HFFc6 (cell line): ENCODE measurements at places on chromosomes 16 and 17. TPM values are rescaled to one million over a fixed set of nuclear protein-coding genes. Genes with fewer than 3 reads are reported as not detected.

TPPP3 gene
- total RNA-seq, result not detected in 2 replicates

GRCh38 chr16:729768-730665 lies 3.1 kb downstream of the HAGHL start:
- no peak for DNase-seq

- DNase-seq, result no peak
These were observed 178.2 kb upstream of the RPH3AL start for GRCh38 chr17:530851-531250.

DNA sequence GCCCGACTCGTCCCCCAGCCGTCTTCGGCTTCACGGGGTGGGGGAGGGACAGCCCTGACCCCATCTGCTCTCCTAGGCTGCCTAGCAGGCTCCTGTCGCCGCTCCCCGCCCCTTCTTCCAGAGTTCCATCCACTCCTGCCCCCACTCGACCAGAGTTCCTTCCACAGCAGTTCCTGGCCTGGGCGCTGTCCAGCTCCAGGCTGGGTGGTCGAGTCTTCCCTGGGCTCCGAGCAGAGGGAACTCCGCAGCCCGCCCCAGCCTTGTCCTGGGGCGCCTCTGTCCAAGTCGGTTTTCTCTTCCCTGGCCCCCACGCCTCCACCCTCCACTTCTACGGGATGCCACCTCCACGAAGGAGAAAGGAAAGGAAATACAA lies 1.4 kb downstream of the PYY start:
- DNase-seq, result no peak

DNA sequence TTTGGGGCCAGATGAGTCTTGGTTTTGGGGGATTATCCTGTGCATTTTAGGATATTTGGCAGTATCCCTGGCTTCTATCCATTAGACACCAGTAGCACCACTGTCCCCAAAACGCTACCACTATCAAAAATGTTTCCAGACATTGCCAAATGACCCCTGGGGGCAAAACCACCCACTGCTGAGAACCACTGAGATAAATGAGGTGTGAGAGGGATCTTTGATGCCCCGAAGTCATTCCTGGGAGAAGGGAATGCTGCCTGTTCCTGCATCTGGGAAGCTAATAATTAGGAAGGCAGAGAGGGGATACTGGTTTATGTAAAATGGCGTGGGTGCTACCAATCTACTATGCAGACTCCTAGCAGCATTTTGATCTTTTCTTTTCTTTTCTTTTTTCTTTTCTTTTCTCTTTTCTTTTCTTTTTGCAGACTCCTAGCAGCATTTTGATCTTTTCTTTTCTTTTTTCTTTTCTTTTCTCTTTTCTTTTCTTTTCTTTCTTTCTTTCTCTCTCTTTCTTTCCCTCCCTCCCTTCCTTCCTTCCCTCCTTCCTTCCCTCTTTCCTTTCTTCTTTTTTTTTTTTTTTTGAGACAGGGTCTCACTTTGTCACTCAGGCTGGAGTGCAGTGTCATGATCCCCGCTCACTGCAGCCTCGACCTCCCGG lies 8.8 kb upstream of the MT3 start:
- no peak for DNase-seq

DNA sequence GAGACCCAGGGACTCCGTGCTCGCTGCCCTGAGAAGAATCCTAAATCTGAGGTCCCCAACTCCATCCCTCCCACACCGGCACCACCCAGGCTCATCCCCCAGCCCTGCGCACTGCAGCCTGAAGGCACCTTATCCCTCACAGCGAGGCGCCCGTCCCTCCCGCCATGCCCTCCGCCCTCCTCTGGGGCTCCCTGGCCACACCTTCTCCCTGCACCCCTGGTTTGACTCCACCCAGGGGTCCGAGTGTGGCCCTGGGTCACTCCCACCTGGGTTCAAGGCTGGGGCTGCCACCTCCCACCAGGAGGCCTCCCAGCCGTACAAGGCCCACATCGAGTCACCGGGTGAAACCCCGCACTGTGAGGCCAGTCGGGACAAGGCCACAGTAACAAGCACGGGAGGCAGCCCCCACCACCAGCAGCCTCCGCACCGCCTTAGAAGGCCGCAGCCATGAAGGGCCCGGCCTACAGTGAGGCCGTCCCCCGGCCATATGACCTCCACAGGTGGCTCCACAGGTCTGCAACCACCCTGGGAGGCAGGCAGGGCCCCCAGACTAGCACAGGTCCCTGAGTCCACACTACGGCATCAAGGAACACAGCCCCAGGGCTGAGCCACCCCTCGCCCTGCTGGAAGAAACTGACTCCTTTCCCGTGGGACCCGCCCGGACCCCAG lies 8.3 kb downstream of the HAGH start:
- DNase-seq, result no peak

TOP2A gene
- 70.1 to 152 TPM (median 109 TPM) in 3 replicates for total RNA-seq

FASN gene
- 110 and 134 TPM in 2 replicates for total RNA-seq

DNA sequence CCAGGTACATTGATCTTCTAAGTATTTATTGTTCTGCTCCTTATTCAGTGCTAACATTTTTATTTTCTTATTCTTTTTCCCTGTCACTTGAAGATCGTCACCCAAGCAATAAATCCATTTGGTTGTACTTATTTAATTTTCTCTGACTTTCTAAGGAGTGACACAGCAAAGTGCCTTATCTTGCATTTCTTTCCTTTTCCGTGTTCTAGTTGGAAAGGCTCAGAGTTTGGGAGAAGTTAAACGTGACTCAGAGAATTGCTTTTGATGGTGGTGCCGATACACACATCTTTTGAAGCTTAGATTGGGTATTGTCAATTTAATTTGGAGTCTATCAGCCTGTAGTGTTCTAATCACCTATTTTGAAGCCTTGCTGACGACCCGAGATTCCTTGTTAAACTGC lies 72.0 kb downstream of the PITPNC1 start:
- DNase-seq, result no peak

HSD17B2 gene
- total RNA-seq, result 2.6 to 4.7 TPM in 2 of 3 replicates, not detected in the other

GRCh38 chr16:48426244-48427141 lies 41.3 kb upstream of the SIAH1 start:
- DNase-seq, result no peak

DNA sequence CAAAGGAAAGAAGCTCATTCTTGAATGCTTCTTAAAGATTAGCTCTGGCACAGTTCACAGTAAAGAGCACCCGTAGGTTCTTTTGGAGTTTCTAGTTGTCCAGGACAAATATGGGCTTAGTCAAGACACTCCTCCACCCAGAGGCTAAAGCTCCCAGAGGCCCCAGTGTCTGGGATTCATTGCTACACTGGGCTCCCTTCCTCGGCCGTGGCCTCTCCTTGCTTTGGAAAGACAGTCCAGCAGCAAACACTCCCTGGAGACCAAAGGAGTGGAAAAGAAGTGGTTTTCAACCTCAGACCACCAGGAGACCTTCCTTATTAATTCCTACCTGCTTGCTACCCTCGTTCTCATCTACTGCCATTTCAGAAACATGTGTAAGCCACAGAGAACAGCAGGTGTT lies 17.1 kb downstream of the PHB1 start:
- no peak for DNase-seq

DNA sequence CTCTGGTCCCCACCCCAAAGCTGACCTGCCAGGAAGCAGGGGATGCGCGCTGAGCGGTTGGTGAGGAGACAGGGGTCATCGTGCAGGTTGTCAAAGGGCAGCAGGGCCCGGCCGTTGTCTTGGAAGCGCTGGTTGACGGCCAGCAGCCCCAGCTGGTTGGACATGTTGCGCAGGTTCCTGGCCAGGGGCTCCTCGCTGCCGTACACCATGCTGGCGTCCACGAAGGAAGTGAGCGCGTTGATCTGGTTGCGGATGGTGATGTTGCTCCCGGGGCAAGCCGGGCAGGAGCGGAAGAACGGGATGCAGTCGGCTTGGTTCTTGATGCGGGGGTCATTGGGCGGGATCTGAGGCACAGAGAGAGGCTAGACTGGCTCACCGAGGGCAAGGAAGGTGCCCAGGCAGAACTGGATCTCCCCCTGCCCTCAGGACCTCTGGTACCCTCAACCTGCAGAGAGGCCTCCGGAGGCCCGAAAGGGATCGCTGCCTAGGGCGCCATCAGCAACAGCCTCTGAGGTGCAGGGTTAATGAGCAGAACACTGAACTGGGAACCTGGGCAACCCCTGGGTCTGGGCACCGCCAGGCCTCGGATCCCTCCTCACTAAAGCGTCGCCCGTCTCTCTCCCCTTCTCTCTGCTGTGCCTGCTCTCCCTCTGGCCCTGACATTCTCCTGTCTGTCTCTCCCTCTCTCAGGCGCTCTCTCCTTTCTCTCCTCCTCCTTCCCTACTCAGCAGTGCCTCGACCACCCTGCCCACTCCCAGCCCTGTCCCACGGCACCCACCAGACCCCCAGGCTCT lies 2.7 kb downstream of the MPO start:
- no peak for DNase-seq

DNA sequence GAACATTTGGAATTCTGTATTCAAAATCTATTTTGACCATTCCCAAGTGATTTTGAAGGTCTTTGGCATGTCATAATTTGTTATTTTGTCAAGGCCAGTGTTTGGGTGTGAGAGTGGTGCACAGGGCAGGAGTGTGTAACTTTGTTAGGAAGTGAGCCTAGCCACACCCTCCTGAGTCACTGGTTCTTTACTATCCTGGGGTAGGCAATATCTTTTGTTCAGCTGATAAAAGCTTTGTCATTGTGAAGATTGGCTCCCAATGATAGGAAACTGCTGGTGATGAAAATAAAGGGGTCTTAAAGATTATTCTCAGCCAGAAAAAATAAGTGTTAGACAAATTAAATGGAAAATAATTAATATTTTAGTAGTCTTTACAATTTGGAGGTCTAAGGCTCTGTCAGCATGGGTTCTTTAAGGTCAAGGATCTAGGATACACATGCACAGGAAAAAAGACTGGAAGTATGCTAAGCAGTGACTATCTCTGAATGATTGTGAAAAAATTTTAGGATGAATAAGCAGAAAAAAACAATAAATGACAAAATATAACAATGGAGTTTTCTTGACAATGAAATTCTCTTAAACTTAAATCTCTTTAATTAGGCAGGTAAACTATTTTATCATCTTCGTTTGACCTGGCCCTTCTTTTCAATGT lies 5.1 kb downstream of the UBN1 start:
- DNase-seq, result no peak

DNA sequence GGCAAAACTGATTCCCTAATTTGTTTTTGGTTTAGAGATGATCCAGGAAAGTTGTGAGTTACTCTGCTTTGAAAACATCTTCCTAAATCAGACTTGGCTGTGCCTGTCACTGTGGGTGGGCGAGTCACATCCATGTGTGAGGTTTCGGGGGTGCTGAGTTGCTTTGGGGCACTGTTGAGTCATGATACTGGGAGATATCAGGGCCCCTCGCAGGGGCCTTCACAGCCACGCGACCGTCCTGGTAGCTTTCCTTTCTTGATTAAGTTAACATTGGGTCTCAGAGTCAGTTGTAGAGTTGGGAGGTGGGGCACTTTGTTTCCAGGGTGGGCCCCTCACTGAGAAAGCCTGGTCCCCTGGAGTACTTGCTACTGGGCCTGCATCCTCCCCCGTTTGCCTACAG lies 58.3 kb upstream of the LGALS9 start:
- peak; percentile 32 for DNase-seq

DNA sequence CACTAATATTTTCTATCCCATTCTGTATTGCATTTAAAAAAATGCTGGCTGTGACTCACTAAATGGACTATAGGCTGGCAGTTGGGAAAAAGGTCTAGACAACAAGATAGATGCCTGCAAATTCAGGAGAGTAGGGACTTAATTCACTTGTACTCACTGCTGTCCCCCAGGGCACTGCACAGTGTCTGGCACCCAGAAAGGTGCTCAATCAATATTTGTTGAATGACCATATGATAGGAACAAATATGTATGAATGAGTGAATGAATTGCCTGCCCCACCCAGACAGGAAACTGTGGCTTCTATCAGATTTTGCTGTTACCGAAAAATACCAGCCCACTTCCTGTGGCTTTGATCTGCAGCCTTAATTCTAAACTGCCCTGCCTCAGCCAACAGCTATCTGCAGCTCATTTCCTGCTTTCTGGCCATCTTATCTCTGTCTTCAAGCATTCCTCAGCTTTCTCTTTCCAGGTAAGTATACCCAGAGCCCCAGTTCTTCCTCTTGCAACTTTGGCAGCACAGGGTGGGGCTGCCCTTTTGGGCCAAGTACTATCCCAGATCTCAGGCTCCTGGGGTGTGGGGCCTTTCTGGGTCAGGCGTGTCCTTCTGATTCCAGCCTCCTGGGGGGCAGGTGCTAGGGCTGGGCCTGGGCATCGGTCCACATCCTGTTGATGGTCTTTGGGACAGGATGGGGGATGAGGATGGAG lies 15.3 kb upstream of the TNS4 start:
- no peak for DNase-seq

- DNase-seq, result no peak
These were observed 4.3 kb upstream of the CPSF4L start for GRCh38 chr17:73265646-73266640.

GRCh38 chr17:78600181-78600721 lies 23.1 kb upstream of the DNAH17 start:
- DNase-seq, result no peak

DNA sequence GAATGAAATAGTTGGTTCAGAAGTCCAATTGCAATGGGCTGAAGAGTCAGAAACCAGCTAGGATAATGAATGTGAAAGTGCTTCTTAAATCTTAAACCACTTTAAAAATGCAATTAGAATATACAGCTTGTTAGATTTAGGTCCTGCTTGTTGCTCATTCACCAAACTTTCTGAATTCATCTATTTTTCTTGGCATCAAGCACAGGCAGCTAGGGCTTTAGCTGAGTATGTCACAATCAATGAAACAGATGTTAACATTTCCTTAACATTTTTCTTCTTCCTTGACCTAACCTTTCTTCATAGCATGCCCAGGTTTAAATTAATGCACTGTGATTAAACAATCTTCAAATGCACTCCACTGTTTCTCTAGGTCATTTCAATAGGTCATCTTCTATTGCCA lies 14.4 kb downstream of the KIF2B start:
- no peak for DNase-seq

CDH13 gene
- 4.5 to 13.0 TPM (median 11.9 TPM) in 3 replicates for total RNA-seq

- no peak for DNase-seq
These were observed 17.3 kb downstream of the TBX4 start for GRCh38 chr17:61469474-61469873.

DNA sequence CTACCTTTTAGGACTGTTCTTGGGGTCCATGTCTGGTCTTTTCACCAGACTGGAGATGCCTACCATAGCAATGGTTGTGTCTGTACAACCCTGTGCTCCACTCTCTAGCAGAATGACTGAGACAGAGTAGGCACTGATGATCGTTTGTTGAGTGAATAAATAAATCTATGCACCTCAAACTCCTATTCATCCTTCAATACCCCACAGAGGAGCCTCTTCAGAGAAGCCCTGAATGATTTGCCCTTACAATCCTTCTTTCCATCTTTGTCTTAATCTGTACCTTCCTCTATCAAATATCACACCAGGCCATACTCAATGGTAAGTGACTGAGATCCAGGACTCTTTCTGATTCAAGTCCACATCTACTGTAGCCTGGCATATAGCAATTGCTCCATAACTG lies 23.3 kb downstream of the PIMREG start:
- no peak for DNase-seq
